ENCODE measurements at places on chromosomes 3 and 15.

DNA sequence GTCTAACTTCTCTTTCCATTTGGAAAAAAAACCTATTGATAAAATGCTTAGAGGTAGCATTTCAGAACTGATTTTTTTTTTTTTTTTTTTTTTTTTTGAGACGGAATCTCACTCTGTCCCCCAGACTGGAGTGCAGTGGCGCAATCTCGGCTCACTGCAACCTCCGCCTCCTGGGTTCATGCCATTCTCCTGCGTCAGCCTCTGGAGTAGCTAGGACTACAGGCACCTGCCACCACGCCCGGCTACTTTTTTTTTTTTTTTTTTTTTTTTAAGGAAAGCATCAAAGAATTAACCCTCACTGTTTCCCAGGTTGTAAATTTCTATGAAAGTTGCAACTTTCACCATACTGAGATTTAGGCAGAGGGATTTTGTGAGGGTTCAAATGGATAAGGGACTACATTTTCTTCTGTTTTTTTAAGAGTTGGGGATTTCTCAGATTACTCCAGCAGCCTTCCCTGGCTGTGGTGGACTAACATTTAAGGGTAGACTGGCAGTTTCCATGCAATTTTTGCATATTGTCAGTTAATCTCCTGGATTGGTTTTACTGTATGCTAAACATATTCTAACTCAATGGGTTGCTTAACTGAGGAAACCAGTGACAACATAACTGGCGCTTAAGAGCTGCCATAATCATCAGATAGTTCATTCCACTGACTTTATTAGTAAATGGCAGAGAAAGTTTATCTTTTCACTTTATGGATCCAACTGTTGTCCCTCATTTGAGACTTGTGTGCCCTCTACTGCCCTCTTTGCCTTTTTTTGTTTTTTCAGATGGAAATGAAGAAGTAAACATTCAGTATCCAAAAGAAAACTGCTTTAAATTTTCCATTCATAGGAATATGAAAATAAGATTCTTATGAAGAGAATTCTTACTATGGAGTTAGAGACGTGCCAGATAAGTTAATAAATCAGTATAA, 93.7 kb downstream of the NPTN start:
- no peak for DNase-seq

GRCh38 chr3:58001086-58001467, 7.1 kb upstream of the FLNB start:
- no peak for DNase-seq

GRCh38 chr3:52176951-52177700, 20.8 kb upstream of the ALAS1 start:
- DNase-seq = no peak

- no peak for DNase-seq
Observed at GRCh38 chr3:159711560-159712333, 276.9 kb upstream of the IL12A start.

DNA sequence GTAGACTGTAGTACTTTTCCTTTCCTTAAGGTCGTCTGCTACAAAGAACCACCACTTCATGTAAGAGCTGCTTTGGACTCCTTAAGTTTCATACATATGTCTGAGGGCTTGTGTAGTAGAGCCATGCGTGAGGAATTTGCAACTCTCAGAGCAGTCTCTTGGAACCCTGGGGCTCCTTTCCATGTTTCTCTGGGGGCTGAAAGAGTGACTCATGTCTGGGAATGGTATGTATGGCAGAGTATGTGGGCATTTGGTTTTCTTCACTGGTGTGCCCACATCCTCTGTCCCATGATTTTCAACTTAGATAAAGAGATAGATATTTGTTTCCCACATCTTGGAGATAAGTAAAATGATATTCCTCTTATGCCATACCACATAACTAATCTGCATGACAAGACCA, 20.6 kb upstream of the RBM5 start:
- DNase-seq = no peak
